ENCODE measurements at places on chromosomes 7 and 10.

GRCh38 chr10:978826-979421 lies 9.3 kb upstream of the GTPBP4 start:
- no peak for DNase-seq

DNA sequence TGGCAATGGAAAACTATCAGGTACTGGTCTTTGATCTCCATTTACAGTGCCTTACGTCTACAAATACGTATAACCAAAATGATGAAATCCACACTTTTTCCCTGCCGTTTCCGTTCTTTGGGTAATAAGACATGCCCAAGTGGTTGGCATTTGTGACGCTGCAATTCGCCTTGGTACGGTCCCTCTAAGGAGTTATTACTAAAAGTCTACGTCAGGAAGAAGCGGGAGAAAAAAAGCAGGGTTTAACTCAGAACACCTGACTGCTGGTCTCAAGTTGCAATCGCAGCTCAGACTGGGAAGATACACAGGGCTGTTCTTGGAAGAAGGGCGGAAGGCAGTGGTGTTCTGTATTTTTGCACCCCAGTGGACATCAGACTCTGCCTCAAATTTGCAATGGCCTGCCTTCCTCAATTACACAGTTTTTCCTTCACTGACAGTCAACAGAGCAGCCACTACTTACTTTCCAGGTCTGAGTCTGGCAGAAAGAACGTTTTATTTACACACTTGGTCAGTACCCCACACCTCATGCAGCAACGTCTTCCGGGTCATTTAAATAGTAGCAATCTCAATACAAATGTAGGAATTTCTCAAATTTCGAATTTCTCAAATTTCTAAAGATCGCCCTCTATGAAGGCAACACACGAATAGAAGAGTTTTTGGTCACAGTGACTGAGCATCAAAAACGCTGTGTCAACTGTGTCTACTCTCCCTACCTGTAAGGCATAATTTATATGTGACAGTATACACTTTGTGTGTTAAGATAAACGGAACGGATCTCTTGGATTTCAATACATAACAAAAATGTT lies 2.1 kb downstream of the BAIAP2L1 start:
- DNase-seq: no peak

- DNase-seq: no peak
These were observed 70.5 kb upstream of the COL13A1 start for GRCh38 chr10:69731184-69731583.

DNA sequence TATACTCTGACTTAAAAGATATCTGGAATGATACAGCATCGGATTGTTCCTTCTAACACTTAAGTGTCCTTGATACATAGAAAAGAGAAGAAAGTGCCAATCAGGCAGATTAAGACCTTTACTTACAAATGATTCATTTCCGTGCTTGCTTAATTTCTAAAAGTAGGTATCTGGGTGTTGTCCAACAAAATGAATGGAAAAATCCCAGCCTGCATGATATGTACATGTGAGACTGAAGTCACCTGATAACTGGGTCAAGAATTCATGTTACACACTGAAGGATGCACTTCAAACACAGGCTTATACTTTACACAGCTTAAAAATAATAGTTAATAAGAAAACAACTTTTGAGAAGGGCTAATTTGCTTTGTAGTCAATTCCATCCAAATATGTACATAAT lies 25.2 kb upstream of the PLXDC2 start:
- DNase-seq: no peak

DNA sequence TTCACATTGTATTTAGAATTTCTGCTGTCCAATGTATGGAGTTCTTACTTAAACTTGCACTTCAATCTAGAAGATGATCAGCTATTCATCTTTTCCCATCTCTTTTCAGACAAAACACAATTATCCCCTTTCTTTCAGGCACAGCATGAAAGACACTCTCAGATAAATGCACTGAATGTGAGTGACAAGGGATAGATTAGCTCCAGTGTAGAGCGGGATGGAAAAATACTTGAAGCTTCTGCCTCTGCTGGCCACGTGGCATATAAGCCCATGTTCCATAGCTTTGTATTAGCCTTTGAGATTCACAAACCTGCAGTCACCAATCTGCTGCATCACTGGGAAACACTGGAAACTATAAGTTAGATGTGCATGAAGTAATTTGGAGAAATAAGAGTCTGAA lies 162.2 kb upstream of the FAM3C start:
- DNase-seq: peak; percentile 1

GRCh38 chr7:84513061-84513460 lies 318.5 kb upstream of the SEMA3A start:
- DNase-seq: no peak

GRCh38 chr7:113928112-113928511 lies 9.3 kb upstream of the PPP1R3A start:
- no peak for DNase-seq

GRCh38 chr10:84493951-84494848 lies 165.8 kb downstream of the CCSER2 start:
- no peak for DNase-seq
